CD4-positive, alpha-beta T cell treated with Interleukin-21 for 1 hour (primary cell): ENCODE measurements at places on chromosomes 12 and 14.

DNA sequence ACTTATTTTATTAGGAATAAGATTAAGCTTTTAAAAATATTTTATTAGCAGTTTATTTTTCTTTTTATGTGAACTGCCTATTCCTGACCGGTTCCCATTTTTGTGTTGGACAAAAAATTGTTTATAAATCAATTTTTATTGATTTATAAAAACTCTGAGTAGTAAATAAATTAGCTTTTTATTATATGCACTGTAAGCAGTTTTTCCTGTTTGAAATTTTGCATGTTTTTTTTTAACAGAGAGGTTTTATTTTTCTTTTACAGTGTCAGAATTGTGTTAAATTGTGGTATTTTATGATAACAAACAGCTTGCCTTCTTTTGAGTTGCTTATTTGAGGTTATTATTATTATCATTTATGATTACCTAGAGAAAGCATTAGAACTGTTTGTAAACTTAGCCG lies 68.1 kb downstream of the FOXA1 start:
- no peak for DNase-seq

DNA sequence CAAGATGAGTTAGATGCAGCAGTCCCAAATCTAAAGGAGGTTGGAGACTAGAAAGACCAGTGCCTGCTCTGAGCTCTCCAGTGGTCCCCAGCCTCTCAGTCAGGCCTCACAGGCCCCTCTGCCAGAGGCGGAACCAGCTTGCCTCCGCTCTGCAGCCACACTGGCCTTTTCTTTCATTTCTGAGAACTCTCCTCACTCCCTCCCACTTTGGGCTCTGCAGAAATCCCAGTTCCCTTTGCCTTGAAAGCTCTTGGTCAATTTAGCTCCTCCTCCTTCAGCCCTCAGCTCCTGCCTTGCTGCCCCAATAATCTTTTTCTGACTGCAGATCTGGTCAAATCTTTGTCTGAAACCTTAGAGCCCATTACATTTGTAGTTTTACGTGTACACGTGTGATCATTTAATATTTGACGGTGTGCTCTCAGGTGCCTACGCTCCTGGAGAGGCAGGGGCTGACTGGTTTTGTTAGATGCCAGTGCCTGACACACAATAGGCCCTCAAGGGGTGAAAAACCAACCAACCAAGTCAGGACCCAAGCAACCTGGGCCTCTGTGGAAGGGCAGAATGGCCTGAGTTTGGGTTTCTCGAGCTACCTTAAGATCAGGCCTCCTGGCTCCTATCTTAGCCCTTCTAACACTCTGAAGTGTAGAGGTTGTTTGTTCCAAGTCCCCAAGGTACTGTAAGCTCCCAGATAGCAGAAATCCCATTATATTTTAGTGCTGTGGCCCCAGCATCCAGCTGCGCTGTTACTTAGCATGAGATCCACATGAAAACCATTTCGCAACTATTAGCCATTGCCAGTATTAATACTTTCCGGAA lies 1.1 kb upstream of the NUDT4 start:
- no peak for DNase-seq

DNA sequence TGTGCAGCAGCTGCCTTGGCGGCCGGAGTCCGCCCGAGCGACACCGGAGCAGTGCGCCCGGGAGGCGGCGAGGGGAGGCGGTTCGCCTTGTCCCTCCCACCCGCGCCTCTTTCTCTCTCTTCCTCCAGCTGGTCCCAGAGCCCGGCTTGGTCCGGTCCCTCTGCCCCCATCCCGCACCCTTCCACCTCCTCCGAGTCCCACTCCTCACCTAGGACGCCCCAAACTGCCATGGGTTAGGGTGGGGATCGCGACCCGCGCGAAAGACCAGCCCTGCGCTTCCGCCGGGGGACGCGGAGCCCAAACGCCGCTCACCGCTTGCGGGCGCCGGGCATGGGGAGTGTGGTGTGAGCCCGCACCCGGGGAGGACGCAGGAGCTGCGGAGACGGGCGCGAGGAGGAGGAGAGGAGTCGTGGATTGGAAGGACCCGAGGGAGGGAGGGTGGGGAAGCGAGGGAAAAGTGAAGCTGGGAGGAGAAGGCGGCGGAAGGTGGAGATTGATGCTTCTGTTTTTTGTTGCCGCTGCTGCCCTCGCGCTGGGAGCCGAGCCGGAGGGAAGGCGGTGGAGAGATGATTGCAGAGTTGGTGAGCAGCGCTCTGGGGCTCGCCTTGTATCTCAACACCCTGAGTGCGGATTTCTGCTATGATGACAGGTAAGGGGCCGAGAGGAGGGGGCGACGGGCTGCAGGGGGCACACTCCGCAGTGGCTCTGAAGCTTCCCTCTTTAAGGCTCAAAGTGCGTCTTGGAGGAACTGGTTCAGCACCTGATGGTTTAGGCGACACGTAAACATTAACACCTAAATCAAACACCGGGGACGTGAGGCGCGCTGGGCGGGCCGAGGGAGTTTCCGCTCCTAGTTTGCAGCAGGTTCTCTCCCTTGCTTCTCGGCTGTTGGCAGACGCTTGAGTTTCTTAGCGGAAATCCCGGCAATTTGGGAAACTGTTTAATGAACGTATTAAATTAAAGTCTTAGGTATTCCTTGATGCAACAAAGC lies 610 bp downstream of the TMTC2 start:
- peak; percentile 71 for DNase-seq

- DNase-seq, result no peak
Measured at GRCh38 chr14:64955297-64955696, 12.8 kb upstream of the GPX2 start.

DNA sequence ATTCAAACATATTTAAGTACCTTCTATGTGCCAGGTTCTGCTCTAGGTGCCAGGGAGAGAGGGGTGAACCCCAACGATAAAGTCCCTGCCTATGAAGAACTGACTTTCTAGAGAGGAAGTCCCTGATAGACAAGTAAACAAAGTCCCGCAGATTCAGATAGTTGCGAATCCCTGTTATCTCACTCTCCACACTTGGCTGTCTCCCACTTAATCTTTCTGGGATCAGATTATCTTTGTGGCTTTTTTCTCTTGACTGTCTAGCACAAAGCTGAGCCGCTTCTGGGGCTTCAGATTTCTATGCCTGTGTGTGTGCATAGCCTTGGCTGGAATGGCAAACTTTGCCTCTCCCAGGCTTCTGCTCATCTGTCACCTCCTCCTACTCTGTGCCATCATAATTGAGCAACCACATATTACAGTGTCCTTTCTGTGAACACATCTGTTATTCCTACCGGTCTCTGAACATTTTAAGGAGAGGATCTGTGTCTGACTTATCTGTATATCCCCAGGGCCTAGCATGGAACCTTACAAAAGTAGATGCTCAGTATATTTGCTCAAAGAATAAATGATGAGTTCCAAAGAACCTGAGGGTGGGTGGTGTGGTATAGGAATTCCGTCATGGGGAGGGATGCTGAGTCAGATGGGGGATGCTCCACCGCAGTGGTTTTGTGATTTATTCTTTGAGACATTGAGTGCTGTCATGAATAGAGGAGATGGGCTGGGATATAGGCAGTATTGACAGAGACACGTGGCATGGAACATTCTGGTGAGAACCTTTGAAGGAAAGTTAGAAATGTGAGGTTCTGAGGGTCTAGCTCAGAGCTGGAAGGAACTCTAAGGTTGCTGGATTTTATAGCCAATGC lies 28.5 kb downstream of the RGS6 start:
- no peak for DNase-seq
